ENCODE measurements at places on chromosomes 2 and 18.

GRCh38 chr2:120686511-120687168 is 49.0 kb upstream of the GLI2 start:
- no peak for ATAC-seq
- no peaks in the 10 kb centered on the region for H3K36me3 ChIP-seq
- peaks cover 26% of the 10 kb centered on the region for H3K27me3 ChIP-seq

DNA sequence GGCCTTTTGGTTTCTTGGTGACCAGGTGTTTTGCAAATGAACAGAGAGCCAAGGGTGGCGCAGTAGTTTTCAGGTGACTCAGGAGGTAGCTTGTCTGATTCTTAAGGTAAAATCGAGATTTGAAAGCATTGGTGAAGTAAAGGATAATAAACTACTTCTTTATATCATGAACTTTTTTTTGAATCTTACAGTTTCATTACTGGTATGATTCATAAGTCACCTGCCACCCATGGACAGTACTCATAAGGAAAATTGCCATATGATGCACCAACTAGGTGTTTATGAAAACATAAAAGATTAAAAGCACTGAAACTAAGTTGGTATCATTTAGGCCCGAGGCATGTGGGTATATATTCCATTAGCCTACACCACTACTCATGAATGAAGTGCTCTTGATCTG is 84.1 kb upstream of the MGAT5 start:
- H3K4me3 ChIP-seq = peak overlapping the region; percentile 68
- ATAC-seq = peak; percentile 91
- H3K4me1 ChIP-seq = peaks cover 72% of the 10 kb centered on the region
- peaks cover 22% of the 10 kb centered on the region for H3K36me3 ChIP-seq
- peak overlapping the region; percentile 78 for H3K27ac ChIP-seq

GRCh38 chr2:10124538-10125045 is 2.1 kb downstream of the RRM2 start:
- H3K4me1 ChIP-seq = peaks cover 24% of the 10 kb centered on the region
- H3K27me3 ChIP-seq = no peaks in the 10 kb centered on the region
- H3K36me3 ChIP-seq = peaks cover 94% of the 10 kb centered on the region
- peak overlapping the region; percentile 96 for H3K27ac ChIP-seq
- no peak for ATAC-seq
- peak overlapping the region; percentile 100 for H3K4me3 ChIP-seq

DNA sequence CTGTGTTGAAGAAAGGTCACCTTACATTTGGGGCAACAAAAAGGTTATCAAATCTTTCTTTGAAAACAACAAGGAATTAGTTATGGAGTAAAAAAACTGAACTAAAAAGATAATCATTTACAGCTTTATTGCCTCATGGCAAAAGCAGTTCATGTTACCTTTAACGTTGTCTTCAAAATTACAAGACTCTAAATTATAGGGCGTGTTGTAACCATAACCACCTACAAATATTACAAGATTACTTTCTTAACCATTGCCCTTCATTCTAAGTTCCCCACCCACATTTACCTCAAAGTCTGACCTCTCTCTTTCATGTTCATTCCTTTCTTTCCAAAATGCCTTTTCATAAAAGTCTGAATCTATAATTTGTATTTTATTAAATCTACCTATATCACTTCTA is 74.6 kb upstream of the LRATD1 start:
- no peak overlapping the region for H3K27ac ChIP-seq
- H3K4me1 ChIP-seq = no peaks in the 10 kb centered on the region

DNA sequence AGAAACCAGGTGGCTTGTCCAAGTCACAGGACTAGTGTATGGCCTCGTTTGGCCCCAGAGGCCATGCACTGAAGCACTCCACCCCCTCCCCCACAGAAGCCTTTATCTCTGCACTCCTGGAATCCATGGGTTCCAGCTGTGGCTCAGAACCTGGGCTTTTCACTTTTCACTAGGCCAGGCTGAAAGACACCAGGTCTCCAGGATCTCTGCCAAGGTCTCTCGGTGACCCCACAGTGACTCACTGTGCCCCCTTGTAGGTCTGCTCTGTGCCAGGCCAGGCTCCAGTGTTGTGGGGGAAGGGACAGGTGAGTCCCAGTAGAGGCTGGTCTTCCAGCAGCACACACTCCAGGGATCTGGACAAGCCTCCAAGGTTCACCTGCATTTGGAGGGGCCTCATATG is 31.0 kb upstream of the GLI2 start:
- no peak for ATAC-seq
- H3K27me3 ChIP-seq = peaks cover 15% of the 10 kb centered on the region
- H3K36me3 ChIP-seq = no peaks in the 10 kb centered on the region

- no peak overlapping the region for H3K27ac ChIP-seq
- no peaks in the 10 kb centered on the region for H3K36me3 ChIP-seq
- no peak overlapping the region for H3K4me3 ChIP-seq
- H3K27me3 ChIP-seq = peaks cover 9% of the 10 kb centered on the region
Measured at GRCh38 chr2:16037808-16038457, 97.6 kb downstream of the MYCN start.

GRCh38 chr2:69641887-69642708 is 1.4 kb downstream of the AAK1 start:
- H3K27me3 ChIP-seq = no peaks in the 10 kb centered on the region
- peak overlapping the region; percentile 97 for H3K4me3 ChIP-seq
- H3K4me1 ChIP-seq = peaks cover 59% of the 10 kb centered on the region
- peak overlapping the region; percentile 98 for H3K27ac ChIP-seq
- ATAC-seq = no peak

DNA sequence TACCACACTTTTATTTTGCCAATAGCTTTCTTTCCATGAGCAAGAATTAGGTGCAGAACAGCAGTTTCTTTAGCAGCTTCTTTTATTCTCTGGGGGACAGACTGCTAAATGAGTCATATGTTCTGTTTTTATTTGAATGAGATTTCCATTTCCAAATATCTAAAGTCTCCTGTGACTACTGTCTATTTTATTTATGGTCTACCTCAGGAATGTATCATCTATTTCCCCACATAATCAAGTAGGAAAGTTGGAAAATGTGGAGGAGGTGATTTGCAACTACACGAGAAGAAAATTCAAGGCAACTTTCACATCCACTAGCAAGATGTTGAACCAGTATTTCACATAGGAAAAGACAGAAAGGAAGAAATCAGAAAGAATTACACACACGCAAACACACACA is 139.9 kb upstream of the MEX3C start:
- no peaks in the 10 kb centered on the region for H3K36me3 ChIP-seq

DNA sequence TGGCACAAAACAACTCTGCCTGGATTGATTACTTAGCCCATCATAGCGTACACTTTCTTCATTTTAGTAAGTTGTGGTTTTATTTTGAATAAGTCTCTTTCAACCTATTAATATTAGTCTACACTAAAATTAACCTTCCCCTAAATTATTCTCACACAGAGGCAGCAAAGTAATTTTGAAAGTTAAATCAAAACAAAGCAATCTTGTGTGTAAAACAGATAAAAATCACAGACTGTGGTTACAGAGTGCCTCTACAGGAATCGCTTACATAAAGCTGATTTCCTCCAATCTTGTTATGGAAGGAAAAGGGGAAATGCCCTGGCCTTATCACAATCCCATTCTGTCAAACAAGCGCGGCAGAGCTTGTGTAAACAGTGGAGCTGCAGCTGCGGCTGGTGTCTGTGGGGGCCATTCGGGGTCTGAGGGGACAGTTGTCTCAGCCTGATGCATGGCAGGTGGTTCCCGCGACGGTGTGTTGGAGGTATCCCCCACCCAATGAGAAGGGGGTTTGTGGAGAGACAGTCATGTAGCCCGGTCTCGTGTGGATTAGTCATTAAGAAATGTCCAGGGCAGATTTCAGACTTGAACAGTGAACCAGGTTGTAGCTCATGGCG is 42.1 kb downstream of the BCL2L11 start:
- ATAC-seq = peak; percentile 46
- H3K36me3 ChIP-seq = peaks cover 95% of the 10 kb centered on the region
- H3K27me3 ChIP-seq = no peaks in the 10 kb centered on the region

DNA sequence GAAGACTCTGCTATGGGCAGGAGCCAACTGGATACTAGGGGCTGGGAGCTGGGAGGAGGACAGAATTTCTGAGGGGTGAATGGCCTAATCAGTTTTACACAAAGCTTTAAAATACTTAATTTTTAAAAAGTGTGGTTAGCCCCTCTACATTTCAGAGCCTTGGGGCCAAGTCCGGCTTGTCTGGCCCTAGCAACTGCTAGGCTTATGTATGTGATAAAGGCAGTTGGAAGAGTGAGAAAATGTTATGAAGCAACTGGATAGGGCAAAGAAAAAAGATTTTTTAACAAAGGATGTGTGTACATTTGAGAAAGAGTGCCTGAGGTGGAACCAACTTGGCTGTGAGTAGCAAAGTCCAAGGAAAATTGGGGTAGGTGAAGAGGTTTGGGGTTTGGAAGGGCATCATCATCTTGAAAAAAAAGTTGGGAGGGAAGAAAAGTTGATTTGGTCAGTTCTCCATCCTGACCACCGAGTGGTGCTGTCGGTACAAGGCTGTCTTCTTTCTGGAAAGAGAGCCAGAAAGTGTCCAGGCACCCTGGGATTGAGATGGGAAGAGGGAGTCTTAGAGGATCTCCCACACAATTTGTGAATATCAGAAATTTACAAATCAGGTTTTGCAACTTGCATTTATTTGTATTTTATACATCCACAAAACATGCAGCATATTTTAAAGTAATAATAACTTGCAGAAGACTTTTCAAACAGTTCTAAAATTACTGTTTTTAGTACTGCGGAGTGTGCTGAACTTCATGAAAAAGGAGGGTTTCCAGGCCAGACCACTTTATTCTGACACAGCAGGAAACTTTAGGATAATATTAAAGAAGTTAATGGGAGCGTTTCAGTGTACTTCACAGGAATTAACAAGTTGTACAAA is 10.5 kb upstream of the CDK15 start:
- H3K4me3 ChIP-seq = no peak overlapping the region
- peaks cover 15% of the 10 kb centered on the region for H3K27me3 ChIP-seq
- no peaks in the 10 kb centered on the region for H3K36me3 ChIP-seq
- ATAC-seq = no peak
- no peaks in the 10 kb centered on the region for H3K4me1 ChIP-seq

GRCh38 chr2:19043893-19044292 is 314.5 kb downstream of the OSR1 start:
- H3K36me3 ChIP-seq = no peaks in the 10 kb centered on the region
- no peaks in the 10 kb centered on the region for H3K4me1 ChIP-seq
- no peak overlapping the region for H3K27ac ChIP-seq
- no peaks in the 10 kb centered on the region for H3K27me3 ChIP-seq
- ATAC-seq = no peak
